ENCODE measurements at places on chromosomes 6 and 20.

- DNase-seq: no peak
Observed at GRCh38 chr6:45424451-45424861, 46.7 kb upstream of the SUPT3H start.

DNA sequence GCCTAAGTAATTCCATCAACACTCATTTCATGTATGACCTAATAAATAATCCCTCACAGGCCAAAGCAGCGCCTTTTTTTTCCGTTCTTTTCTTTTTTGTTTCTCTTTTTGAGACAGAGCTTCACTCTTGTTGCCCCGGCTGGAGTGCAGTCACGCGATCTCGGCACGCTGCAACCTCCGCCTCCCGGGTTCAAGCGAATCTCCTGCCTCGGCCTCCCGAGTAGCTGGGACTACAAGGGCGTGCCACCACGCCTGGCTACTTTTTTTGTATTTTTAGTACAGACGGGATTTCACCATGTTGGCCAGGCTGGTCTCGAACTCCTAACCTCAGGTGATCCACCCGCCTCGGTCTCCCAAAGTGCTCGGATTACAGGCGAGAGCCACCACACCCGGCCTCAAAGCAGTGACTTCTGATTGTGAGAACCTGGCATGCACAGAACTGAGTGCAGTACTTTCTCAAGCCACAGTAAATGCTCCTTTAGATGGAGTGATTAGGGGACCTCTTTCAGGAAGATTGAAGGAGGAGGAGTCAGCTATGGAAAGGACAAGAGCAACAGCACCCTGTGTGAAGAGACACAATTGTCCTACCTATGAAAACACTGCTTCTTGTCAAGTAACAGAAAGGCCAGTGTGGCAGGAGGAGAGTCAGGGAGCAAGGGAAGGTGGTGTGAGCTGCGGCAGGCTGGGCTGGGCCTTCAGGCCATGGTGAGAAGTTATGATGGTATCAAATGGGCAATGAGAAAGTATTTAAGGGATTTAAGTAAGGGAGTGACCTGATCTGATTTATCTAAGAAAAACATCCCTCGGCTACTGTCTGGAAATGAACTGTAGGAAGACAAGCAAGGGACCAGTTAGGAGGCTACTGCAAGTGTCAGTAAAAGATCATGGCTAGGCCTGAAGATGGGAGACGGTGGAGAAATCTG lies 1.7 kb upstream of the SCAF8 start:
- no peak for DNase-seq

- DNase-seq: no peak
Observed at GRCh38 chr20:45266977-45267376, 12.6 kb upstream of the SLPI start.

DNA sequence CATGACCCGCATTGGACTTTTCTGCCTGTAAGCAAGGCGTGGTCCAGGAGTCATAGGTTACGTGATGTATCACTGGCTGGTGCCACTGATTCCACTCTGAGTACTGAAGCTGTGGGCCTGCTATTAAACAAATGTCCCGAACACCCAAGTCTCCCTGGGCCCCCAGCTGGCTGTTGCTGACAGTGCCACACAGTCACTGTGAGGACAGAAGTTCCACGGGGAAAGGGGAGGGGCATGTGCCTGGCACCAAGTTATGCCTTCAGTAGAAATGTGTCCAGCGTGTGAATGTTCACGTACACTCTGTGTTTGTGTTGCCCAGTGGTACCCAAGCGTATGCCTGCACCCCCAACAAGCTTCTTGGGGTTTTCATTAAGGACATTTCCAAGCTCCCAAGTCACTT lies 171.4 kb upstream of the QKI start:
- no peak for DNase-seq

GRCh38 chr20:50188879-50189680 lies 1.6 kb upstream of the CEBPB start:
- no peak for DNase-seq

DNA sequence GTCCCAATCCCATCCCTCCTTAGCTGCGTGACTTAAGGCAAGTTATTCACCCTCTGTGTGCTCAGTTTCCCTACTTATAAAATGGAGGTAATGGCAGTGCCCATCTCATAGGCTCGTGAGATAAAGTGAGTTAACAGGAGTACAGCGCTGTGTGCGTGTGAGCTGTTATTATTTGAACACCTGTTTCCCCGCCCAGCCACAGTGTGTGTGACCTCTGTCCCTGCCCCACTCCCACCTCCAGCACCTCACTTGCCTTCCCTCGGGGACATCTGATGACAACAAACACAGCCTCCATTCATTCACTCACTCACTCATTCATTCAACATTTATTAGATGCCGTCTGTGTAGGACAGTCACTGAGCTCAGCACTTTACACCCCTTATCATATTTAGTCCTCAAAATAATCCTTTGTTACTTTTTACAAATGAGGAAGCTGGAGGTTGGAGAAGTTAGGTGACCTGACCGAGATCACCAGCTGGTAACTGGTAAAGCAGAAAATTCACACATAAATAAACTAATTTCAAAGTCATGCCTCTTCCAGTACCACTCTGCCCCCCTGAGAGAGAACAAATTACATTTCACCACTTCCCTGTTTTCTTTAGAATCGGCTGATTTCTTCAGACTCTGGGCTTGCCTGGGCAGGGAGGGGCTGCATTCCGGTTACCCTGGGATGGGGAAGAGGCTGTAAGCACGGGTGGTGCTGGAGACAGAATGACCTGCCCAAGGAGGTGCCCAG lies 58.6 kb downstream of the CPNE5 start:
- no peak for DNase-seq

- no peak for DNase-seq
Observed at GRCh38 chr6:100774681-100775080, 106.4 kb downstream of the ASCC3 start.

DNA sequence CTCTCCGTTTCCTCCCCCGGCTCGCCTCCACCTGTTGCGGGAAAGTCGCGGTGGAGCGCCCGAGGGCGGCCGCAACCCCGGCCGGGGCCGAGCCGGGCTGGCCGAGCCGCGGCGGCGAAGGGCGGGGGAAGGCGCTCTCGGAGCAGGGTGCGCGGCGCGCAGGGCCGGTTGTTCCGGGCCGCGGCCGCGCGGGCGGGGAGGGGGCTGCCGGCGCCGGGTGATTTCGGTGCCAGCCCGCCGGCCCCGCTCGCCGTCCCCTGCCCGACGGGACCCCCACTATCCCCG lies 235 bp downstream of the MAP7 start:
- DNase-seq: no peak

DNA sequence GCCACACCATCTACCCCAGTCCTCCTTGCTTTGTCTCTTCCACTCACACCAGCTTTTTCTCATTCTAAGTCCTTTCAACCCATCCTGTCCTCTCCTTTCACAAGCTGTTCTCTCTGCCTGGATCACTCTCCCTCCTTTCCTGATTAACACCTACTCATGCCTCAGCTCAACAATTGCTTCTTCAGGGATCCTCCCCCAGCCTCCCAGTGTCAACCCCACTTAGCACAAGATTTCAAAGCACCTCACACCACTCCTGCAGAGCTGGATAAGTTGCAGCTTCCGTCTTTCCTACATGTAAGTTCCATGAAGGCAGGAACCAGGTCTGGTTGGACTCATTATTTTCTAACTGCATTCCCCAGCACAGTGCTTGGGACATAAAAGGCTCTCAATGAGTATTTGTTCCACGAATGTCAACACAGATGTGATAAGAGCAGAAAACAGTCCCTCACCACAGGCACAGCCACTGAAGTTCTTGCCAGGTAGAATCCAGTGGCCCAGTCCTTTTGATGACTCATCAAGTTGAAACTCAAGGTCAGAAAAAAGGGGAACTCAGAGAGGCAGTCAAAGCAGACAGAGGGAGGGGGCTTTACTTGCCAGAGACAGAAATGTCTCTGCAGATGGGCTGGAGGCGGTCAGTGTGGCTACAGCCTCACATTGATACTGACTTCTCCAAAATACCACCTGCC lies 193.4 kb upstream of the PRDM1 start:
- DNase-seq: no peak

DNA sequence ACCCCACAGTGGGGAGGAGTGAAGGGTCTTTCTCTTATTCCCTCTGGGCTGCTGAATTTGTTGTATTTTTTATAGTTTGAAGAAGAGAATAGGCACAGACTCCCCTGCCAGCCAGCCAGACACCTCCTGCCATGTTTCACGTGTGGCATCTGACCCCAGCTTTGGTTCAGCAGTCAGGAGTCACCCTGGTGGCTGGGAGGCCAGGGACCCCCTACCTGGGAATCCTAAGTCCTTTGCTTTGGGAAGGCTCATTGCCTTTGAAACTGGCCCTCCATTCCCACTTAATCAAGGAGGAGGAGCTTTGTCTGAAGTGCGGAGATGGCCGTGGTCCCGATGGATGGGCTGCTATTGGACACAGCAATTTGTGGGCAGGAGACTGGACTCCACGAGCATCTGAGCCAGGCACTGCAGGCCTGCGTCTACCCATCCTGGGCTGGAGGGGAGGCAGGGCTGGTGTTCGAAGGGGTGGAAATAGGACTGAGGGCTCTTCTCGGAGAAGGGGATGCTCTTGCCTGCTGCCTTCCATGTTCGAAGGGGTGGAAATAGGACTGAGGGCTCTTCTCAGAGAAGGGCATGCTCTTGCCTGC lies 196.1 kb downstream of the DLL1 start:
- DNase-seq: no peak

DNA sequence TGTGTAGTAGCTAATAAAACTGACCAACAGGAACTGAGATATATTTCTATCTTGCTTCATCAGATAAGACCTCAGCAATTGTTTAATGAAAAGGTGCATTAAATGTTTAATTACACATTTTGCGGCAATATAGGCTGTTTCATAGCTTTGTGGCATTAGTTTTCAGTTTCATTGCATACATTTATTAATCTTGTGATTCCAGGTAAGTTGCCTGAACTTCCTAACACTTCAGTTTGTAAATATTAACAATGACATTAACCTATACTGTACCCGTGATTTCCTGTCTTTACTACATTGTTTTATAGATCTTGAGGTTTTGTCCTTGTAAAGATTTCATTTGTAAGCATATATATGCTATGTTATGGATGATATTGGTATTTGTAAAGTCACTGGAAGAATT lies 66.5 kb downstream of the PKIB start:
- no peak for DNase-seq

DNA sequence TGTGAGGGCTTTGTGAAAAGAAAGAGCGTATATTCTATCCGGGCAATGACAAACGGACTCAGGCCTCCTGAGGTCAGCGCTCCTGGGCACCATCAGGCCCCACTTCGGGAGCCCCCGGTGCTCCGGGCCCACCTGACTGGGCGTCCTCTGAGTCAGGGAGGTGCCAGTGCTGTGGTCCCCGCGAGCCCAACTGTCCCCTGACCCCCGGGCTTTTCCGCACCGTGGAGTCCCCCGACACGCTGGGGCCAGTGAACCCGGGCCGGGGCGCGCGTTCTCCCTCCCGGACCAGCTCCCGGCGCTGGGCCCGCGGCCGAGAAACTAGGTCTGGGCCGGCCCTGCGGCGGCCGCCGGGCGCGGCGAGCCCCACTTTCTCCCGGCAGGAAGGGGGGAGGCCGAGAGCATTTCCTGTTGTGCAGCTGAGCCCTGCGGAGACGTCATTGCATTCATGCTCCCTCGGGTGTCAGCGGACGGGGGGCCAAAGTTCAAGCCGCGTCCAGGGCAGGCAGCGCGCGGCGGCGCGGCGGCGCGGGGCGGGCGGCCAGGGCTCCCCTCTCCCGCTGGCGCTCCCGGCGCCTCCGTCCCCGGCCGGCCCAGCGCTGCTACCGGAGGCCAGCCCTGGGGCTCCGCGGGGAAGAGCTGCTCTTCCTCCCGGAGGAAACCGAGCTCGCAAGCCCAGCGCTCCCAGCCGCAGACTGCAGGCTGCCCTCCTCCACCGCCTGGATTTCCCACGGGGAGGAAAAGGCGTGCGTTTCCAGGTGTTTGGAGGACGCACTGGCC lies 18.3 kb downstream of the HIVEP2 start:
- no peak for DNase-seq

GRCh38 chr6:18241208-18242038 lies 22.9 kb downstream of the DEK start:
- DNase-seq: no peak

DNA sequence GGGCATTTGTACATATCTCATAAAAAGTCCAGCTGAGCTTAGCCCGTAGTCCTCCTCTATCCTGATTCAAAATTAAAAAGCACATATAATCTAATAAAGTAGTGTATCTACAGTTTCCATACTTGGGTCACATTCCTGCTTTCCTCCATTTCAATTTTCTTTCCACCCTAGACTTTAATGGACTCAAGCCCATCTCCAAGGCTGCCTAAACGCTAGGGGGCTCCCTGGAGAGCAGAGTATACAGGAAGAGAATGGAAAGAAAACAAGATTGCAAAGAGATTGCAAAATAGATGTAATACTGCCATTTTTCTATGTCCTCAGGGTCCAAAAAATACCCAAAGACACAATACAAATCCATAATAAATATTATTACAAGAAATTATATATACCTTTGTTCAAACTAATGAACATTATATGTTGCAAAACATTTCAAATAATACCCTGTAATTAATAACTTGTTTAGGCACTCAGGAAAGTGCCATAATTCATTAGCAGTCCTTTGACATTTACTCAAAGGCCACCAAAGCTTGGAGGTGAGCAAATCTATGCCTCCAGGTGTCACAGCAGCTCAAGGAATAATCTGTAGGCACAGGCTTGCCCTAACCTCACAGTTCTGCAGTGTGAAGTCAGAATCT lies 2.4 kb upstream of the MCM3 start:
- DNase-seq: no peak

GRCh38 chr6:3471711-3472110 lies 14.9 kb upstream of the SLC22A23 start:
- DNase-seq: no peak

DNA sequence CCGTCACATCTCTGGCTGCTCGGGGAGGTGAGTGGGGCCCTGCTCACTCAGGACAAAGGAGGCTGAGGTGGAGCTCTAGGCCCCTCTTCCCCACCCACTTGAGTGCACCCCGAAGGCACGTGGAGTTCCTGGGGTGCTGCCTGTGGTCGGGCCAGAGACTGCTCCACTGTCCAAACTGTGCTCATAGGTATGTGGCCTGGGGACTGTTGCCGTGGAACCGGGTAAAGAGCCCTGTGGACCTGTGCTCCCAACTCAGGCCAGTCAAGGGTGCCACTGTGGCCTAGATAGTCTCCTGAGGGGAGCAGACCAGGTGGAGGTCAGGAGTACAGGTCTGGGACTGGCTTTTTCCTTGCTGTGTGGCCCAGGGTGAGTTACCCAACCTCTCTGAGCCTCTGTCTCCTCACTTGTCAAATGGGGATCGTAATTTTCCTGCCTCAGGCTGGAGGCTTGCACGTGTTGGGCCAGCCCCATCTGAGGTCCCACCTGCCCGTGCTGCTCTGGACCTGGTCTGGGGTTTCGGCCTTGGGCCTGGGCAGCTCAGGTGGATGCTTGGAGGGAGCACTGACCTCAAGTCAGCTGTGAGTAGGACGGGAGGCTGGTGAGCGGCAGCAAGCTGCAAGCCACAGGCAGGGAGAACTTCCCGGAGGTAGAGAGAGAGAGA lies 12.4 kb upstream of the NPBWR2 start:
- DNase-seq: no peak

DNA sequence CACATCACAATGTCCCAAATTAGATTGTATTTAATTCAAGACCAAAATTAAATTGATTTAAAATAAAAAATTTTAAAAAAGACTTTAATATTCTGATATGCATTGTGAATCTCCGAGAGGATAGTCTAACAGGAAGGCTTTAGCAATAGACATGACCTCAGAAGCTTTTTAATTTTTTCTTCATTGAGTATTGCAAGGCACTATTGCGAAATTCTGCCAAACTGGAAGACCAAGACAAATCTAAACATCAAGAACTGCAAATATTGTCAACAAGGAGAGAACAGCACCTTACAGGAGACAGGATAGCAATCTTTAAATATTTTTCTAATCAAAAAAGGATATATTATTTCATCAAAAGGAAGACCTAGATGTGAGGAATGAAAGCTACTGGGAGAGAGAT lies 56.9 kb downstream of the BMP5 start:
- DNase-seq: no peak

GRCh38 chr6:70884074-70884983 lies 72.5 kb downstream of the B3GAT2 start:
- peak; percentile 60 for DNase-seq

All from iPS DF 6.9 (cell line).